GM12891 (cell line): ENCODE measurements at places on chromosomes 3 and 15.

DNA sequence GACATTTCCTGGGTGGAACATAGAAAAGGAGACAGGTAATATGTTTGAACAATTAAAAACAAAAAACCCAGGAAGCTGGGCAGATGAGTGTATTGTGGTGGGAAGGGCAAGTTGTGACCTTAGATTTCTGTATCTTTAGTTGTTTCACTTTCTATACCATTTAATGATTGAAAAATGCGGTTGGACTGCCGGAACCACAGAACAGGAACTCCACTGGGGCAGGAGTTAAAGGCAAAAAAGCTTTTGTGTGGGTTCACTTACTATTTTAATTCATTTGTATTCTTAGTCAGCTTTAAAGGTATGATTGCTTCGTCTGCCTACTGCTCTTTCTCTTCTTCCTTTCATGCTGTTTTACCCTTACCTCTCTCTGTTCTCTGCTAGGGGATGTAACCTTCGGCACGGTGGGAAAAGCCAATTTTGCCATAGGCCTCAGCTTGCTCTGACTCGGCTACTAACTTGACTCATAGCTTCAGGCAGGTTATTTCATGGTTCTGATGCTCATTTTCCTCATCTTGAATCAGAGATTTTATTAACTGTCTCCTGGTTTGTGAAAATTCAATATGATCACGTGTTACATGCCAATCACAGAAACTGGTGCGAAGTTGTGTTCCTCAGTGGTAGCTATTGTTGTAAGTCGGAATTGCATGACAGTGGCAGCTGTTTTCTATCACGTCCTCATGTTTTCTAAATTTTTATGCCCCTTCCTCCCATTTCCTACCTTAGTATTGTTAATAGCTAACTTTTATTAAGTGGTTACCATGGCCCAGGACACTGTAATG is 1.6 kb upstream of the MCTP2 start:
- DNase-seq: no peak

DNA sequence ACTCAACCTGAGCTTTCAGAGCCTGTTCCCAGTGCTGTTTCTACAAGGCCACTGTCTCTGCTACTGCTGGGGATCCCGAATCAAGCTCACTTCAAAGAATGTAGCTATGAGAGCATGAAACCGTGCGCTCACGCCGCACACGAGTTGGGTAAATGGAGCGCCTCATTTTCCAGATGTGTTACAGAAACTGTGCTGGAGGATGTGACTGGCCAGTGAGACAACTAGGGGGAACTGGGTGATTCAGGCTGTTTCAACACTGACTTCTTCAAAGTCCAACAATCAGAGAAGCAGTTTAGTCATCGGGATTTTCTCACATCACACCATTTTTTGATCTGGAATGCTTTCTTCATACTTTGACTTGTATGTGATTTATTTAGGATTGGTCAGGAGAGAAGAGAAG is 3.5 kb downstream of the ZNF710 start:
- no peak for DNase-seq

DNA sequence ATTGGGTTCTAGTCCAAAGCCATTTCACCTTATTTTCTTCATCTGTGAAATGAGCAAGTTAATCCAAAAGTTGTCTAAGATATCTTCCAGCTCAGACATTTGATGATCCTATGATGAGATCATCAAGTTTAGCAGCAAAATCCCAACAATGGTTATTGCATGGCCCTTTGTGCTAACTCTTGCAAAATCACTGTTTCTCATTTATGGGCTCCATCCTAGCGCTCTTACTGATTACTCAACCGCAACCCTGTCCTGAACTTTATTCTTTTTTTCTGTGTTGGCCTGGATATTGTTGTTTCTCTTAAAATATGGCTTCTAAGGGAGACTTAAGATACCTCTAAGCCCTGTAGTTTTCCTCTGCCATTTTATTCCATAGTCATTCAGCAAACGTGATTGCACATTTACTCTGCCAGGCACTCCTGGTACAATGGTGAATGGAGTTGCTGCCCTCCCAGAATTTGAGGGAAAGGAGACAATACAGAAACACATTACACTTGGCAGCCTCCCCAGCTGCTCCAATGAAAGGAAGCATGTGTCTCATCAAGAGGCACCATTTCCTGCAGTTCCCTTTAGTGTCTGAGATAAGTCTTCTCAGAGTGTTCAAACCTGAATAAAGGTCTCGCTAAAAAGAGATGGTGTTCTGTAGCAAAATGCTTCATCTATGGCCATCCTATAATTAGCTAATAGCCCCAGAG is 4.4 kb downstream of the GXYLT2 start:
- DNase-seq: no peak

GRCh38 chr3:159787178-159787574 is 201.5 kb upstream of the IL12A start:
- no peak for DNase-seq

DNA sequence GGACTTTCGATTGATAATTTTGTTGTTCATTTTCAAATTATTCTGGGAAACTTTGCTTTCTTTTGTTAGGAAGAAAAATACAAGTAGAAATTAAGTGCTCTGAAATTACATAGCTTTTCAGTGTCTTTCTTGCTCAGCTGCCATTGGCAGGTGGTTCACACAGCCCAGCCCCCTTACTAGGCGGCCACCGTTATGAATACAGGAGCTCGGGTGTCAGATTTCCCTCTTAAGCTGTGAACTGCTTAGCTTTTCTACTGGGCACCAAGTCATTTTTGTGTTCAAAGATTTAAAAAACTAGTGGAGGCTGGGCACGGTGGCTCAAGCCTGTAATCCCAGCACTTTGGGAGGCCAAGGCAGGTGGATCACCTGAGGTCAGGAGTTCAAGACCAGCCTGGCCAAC is 55.2 kb downstream of the HMG20A start:
- DNase-seq: no peak

DNA sequence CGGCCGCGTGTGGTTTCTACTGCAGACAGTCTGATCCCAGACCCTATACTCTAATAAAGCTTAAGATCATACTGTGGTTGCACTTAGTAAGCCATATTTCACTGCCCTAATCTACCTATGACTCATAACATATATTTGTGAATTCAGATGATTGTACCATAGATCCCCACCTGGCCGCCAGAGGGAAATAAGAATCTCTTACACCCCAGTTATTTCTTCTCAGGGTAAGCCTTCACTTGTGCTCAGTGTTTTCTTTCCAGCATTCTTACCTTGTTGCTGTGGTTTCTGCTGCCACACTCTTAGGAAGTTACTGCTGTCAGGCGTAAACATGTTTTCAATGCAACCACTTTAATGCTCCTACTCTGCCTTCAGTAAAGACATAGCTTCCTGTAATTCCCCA is 105.9 kb downstream of the B3GALNT1 start:
- DNase-seq: no peak

DNA sequence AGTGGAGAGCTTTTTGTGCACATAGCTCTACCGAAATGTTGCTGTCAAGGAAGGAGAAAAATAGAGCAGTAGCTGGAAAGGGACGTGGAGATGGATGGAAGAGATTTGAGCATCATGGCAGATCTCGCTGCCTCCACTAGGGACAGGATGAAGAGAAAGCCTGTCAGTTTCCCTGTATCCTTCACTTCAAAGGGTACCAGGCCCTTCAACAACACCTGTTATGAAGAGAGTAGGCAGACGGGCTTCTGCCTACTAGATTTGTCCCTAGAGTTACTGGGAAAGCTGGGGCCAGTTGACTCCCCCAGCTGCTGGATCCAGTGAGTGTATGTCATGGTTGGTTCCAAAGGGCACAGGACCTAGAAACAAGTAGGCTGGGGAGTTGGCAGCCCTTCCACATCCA is 150.8 kb downstream of the TLE3 start:
- no peak for DNase-seq

DNA sequence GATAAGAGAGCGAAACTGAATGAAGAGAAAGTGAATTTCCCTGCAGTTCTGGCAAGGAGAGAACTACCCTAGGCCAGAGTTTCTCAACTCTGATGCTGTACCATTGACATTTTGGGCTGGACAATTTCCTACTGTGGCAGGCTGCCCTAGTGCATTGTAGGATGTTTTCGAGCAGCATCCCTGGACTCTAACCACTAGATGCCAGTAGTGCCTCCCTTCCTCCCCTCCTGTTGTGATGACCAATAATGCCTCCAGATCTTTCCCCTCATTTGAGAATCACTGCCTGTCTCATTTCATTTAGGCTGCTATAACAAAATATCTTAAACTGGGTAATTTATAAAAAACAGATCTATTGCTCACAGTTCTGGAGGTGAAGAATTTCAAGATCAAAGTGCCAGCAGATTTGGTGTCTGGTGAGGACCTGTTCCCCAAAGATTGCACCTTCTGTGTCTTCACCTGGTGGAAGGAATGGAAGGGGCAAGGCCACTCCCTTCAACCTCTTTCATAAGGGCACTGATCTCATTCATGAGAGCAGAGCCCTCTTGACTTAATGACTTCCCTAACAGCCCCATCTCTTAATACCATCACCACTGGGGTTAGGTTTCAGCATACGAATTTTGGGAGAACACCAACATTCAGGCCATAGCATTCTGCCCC is 188.9 kb upstream of the MEIS2 start:
- no peak for DNase-seq

DNA sequence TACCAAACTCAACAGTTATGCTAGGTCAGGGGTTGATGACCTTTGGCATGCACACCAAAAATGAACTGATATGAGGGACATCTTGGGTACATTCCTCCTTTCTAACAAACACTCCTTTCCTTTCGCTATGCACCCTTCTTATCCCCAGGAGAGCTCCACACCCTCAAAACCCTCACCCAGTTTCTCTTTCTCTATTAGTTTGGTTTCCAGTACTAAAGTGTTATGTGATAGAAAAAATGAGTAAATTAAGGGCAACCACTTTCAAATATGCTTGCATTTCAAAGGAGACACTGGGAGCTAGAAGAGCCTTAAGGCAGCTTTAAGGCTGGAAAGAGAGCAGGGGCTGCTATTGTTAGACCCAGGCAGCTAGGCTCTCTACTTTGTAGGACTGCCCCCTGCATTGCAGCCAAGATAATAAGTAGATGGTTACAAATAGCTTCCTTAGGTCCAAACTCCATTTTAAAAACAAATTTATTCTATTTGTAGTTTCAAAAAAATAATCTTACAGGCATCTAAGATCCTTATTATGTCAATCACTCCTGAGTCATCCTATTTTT is 244.3 kb downstream of the ZIC1 start:
- no peak for DNase-seq

DNA sequence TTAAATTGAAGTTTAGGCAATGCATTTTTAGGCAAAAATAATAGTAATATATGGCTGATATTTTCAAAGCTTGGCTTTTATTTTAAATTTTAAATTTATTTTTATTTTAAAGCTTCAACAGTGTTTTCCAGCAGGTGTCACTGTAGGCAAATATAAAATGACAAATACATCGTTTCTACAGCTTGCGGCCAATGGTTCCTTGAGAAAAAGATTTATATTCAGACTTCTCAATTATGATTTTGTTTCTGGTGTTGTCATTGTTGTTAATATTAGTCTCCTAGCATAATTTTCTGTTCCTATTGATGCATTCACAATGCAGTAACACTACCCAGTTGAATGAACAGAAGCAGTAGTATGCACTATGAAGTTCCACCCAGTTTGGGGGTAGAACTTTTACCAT is 220.7 kb upstream of the DNAJC19 start:
- DNase-seq: no peak

DNA sequence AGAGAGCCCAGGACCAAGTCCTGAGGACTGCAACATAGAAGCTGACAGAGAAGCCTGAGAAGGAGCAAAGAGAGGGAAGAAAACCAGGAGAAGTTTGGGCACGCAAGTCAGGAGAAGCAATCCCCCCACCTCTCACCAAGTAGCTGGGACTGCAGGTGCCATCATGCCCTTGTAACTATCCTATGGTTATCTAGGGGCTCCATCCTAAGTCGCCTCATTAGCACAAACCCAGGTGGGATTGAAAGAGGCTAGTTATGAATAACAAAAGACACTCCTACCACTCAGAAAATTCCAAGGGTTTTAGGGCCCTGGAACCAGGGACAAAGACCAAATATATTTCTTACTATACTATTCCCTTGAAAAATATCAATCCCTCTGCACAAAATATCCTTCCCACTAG is 53.5 kb downstream of the CCR4 start:
- DNase-seq: no peak

GRCh38 chr3:114122027-114122709 is 56.7 kb downstream of the DRD3 start:
- DNase-seq: no peak

DNA sequence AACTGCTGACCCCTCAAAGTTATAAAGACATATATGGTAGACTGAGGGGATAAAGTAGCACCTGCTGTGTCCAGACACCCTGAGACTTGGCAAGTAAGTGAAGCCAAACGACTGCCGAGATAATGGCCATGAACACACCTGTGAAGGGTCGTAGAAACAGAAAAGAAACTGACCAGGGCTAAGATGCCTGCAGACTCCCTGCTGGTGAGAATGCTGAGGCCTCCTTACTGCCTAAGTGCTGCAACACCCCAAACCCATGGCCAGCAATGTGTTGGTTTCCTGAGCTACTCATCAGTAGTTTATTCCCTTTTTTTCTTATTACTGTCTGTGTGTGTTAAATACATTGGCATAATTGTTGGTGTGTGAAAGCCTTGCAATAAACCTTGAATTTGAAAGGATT is 233.8 kb downstream of the ZNF385D start:
- no peak for DNase-seq

GRCh38 chr3:98705694-98706093 is 57.4 kb upstream of the ST3GAL6 start:
- no peak for DNase-seq

- DNase-seq: no peak
Observed at GRCh38 chr3:34012102-34012461, 213.7 kb downstream of the PDCD6IP start.

GRCh38 chr3:184338511-184338945 is 1.1 kb downstream of the FAM131A start:
- no peak for DNase-seq

DNA sequence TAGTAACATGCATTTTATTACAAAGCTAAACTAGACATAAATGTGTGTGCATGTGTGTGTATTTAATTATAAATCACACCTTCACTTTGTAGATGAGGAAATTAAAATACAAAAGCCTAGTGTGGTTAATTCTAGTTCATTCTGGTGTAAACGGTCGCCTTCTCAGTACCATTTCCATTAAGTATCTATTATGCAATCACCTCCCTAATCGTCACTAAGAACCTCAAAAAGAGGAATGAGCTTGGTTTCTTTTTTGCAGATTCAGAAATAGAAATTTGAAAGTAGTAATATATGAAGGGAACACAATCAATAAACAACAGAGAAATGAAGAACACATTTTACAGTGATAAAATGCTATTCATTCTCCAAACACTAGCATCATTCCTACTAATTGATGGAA is 233.2 kb downstream of the ZBBX start:
- no peak for DNase-seq

GRCh38 chr3:77319711-77320110 is 279.8 kb downstream of the ROBO2 start:
- DNase-seq: no peak

DNA sequence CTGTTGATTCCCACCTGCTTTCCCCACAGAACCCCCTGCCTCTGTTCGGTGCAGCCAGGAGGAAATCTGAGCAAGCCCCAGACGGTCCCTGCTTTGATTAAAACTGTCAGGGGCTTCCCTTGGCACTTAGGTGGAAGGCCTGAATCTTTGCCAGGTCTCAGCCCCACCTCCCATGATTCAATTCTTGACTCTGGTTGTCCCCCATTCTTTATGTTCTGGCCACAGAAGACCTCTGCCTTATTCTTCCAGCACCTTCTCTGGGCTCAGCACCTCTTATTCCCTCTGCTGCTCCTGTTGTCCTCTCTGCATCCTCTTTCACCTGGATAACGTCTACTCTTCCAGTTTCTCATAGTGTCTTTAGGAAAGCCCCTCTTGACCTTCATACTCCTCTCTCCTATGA is 349.4 kb downstream of the PTPRG start:
- DNase-seq: no peak
